GM12864 (cell line): ENCODE measurements at places on chromosomes 5 and 9.
A peak's percentile ranks its signal among the peaks of the same experiment; 100 is the strongest.

GRCh38 chr5:75716715-75717081 lies 539 bp downstream of the POC5 start:
- DNase-seq, result no peak

- no peak for DNase-seq
These were observed 165.0 kb upstream of the ZNF462 start for GRCh38 chr9:106697750-106698502.

DNA sequence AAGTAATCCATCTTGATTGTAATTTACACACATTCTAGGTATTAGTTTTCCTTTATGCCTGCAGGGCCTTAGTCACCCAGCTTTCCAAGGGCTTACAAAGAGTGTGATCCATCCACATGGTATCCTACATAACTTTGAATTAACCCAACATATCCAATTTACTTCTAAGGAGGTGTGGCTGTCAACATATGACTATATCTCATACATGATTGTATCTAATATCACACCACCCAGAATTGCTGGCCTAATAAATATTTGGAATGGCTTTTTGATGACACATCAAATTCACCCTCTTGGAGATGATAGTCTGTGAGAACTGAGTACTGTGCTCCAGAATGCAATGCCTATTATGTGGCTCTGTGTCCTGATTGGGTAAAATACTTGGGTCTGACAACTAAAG lies 363.3 kb upstream of the GRIN3A start:
- no peak for DNase-seq

GRCh38 chr5:159826351-159827214 lies 89.7 kb upstream of the ADRA1B start:
- DNase-seq, result peak; percentile 47

DNA sequence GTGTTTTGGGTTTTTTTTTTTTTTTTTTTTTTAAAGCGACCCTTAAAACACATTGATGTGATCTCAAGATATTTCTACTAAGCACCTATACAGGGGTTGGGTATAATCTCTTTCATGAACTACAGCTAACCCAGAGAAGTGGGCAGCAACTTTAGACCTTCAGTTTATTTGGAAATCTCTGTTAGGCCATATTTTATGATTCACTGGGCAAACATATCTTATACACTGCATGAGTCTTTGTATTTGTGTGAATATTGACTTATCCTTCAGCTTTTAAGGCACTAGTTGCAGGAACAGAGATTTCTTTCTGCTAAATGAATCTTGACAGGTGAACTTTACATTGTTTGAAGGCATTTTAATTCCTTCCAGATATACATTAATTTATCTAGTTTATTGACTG lies 194.4 kb downstream of the ARRDC3 start:
- no peak for DNase-seq

- no peak for DNase-seq
These were observed 1.1 kb upstream of the GABRP start for GRCh38 chr5:170782438-170782837.

DNA sequence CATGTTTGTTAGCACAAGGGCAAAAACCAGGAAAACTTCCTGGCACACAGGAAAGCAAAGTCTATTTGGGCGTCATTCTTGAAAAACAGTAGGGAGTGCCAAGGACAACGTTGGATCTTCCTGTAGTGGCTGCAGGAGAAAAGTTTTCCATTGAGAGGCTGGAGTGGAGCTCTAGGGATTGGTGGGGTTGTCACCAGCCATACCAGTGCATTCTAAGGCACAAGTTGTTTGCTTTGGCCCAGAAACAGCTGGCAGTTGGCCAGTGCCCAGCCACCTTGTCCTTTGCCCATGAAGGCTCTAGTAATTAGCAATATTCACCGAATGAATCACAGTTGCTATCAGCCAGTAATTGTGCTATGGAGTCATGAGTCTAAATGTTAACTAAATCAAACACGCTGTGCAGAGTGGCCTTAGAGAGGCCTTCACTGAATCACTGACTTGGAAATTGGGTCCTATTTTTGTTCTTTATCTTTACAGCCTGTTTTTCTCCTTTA lies 26.4 kb downstream of the TNFSF15 start:
- DNase-seq, result no peak

DNA sequence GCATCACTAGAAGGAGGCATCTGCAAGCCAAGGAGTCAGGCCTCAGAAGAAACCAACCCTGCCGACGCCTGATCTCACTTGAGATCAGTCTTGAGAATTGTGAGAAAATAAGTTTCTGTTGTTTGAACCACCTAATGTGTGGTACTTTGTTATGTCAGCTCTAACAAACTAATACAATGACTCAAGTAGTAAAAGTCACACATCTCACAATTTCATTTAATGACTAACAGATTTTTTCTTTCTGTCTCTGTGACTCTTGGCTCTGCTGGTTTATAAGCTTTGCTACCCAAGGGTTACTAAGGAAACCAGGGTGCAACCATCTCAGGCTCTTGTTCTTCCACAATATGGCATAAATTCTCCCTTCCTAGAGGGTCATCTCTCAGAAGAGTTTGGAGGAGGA lies 315.8 kb upstream of the GRAMD2B start:
- DNase-seq, result no peak

- no peak for DNase-seq
These were observed 185.9 kb downstream of the SEMA6A start for GRCh38 chr5:116388564-116389258.

DNA sequence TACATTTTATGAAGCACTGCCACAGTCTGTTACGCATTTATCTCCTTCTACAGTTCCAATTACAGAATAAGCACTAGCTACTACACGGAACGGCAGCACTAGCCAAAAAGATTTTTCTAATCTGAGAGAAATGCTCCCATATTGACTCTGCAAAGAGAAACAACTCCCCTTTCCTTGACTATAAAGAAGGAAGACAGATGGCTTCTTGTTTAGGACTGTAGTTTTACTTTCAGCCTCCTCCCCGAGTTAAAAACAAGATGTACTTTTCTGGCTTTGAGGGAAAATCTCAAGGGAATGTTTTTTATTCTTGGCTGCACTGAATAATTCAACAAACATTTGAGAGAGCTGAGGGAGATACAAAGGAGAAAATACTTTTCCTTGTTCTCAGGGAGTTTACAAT lies 1.9 kb upstream of the SLC44A1 start:
- no peak for DNase-seq

DNA sequence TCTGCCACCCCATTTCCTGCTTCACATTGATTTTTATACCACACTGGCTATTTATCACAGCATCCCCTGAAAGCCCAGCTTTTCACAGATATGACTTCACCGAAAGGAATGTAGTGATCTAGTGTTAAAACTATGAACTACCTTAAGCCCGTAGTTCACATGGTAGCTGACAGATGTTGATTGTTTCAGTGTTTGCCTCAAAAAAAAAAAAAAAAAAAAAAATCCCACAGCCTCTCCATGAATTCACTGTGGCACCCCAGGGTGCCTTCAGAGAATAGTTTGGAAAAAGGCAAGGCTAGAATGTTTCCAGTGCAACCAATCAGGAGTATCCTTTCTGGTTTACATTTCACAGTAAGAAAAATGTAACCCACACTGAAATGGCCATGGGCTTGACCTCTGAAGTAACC lies 37.1 kb downstream of the GLIS3 start:
- no peak for DNase-seq

GRCh38 chr5:110738503-110738811 lies 350 bp upstream of the SLC25A46 start:
- DNase-seq, result no peak

GRCh38 chr9:14068690-14069089 lies 245.3 kb downstream of the NFIB start:
- no peak for DNase-seq

- no peak for DNase-seq
These were observed 109.9 kb downstream of the EDIL3 start for GRCh38 chr5:84274585-84275468.

DNA sequence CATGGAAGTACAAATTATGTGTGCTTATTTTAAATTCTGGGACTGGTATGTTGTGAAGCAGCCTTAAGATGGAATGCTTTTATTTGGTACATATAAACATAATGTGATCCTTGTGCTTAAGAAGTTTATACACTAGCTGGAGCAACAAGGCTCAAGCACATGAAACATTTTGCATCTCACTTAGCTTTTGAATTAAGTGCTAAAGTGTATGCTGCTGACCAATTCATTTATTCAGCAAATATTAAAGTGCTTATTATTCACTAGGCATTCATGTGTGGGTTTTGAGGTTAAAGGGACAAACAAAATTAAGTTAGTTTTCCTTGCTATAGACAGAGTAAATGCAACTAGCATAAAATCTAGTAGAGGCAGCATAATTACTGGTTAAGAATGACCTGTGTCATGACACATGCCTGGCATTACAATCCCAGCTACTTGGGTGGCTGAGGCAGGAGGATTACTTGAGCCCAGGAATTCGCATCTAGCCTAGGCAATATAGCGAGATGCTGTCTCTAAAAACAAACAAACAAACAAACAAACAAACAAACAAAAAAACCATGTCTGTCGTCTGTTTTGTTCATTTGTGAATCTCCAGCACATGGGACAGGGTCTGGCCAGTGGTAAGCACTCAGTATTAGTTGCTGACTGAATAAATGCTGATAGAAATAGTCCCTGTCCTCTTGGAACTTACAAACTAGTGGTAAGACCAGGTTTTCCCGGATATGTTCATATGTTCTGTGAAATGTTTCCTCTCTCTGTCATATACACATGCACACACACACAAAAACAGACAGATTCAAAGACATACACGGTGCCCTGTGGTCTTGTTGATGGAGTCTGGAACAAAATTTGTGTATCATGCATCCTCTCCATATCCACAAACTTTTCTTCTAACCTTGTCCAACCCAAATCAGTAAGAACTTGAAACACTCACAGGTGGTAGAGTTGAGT lies 41.9 kb upstream of the TNFAIP8 start:
- no peak for DNase-seq

- no peak for DNase-seq
These were observed 398.8 kb downstream of the ZSWIM6 start for GRCh38 chr5:61730866-61731265.

GRCh38 chr5:103951776-103952175 lies 389.2 kb upstream of the NUDT12 start:
- DNase-seq, result no peak

- DNase-seq, result no peak
These were observed 95.9 kb upstream of the SPRY4 start for GRCh38 chr5:142420561-142421227.

GRCh38 chr5:178627259-178627598 lies 379 bp upstream of the CLK4 start:
- peak; percentile 8 for DNase-seq

DNA sequence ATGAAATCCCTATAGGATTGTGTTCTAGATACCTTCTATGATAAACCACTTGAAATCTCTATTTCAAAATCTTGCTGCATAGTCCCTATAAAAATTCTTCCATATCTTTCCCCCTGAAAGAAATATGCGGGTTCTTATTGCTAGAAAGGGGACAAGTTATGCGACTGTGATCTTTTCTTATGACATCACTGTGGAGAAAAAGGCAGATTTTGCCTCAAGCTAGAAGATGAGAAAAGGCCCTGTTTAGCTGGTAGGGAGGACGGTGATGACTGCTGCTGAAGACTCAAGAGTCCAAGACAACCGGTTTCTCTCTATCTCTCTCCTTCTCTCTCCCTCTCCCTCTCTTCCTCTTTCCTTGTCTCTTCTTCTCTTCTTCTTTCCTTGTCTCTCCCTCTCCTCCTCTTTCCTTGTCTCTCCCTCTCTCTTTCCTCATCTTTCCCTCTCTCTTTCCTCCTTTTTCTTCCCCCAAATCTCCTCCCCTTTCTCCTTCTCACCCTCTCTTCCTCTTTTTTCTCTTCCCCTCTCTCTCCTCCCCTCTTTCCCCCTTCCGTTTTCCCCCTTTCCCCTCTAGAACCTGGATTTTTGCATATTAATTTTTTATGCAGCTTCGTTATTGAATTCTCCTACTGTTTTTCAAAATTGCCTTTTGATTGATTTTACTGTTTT lies 5.3 kb downstream of the OR2S2 start:
- no peak for DNase-seq

DNA sequence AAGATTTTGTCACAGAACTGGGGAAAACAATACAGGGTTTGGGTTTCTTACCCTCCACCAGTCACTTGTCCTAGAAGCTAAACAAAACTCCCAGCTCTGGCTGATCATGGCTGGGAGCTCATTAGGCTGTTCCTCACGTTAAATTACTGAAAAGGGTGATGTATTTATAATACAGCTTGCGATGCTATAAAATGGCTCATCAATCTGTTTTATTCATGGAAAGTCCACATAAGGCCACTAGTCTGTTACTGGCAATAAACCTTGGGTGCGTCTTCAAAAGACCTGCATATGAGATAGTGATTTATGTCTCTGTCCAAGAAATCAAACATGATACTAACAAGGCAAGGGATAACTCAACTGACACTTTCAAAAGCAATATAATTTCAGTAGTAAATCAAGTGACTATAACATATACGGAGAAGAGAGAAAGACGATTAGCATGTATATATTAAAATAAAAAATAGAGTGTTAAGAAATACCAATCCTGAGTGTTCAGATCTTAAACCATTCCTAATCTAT lies 219.0 kb downstream of the BNC2 start:
- no peak for DNase-seq

GRCh38 chr5:93123127-93123526 lies 457.9 kb downstream of the NR2F1-AS1 start:
- DNase-seq, result no peak

DNA sequence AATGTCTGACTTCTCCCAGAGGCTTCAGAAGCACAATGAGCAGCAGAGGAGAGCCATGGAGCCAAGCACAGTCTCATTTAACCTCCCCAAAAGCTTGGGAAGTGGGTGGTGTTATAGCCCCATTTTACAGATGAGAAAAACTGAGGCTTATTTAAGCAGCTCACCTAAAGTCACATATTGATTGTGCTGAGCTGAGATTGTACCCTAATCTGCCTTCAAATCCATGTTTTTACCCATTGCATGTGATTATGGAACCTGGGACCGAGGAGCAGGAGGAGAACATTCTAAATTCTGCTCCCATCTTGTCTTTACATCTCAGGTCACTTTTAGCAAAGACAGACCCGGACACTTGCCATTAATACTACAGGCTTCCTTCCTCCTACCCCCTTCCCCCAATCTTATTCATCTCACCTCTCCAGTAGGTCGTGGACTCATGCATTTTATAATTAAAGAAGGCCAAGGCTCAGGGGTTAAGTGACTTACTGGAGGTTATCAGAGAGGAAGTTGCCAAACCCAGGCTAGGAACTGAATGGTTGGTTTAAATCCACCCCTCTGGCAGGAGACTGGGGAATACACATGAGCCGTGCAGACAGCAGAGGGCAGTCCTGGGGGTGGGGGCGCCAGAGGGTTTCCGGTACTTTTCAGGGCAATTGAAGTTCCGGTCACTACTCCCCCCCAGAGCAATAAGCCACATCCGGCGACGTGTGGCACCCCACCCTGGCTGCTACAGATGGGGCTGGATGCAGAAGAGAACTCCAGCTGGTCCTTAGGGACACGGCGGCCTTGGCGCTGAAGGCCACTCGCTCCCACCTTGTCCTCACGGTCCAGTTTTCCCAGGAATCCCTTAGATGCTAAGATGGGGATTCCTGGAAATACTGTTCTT lies 51.0 kb upstream of the IL17B start:
- DNase-seq, result no peak

GRCh38 chr5:53250201-53250550 lies 140.6 kb upstream of the MOCS2 start:
- DNase-seq, result no peak

- DNase-seq, result no peak
These were observed 485.7 kb downstream of the CSNK1G3 start for GRCh38 chr5:123997462-123998215.

- DNase-seq, result no peak
These were observed 23.8 kb downstream of the POLR1E start for GRCh38 chr9:37509536-37509935.

GRCh38 chr5:82348784-82349425 lies 70.8 kb upstream of the RPS23 start:
- DNase-seq, result no peak

- DNase-seq, result no peak
These were observed 3.6 kb downstream of the SUSD3 start for GRCh38 chr9:93061791-93062763.

GRCh38 chr5:31987985-31988710 lies 186.0 kb downstream of the GOLPH3 start:
- no peak for DNase-seq
